Glomerular endothelial cell (primary cell): ENCODE measurements at places on chromosomes 4 and X.
A peak's percentile ranks its signal among the peaks of the same experiment; 100 is the strongest.

DNA sequence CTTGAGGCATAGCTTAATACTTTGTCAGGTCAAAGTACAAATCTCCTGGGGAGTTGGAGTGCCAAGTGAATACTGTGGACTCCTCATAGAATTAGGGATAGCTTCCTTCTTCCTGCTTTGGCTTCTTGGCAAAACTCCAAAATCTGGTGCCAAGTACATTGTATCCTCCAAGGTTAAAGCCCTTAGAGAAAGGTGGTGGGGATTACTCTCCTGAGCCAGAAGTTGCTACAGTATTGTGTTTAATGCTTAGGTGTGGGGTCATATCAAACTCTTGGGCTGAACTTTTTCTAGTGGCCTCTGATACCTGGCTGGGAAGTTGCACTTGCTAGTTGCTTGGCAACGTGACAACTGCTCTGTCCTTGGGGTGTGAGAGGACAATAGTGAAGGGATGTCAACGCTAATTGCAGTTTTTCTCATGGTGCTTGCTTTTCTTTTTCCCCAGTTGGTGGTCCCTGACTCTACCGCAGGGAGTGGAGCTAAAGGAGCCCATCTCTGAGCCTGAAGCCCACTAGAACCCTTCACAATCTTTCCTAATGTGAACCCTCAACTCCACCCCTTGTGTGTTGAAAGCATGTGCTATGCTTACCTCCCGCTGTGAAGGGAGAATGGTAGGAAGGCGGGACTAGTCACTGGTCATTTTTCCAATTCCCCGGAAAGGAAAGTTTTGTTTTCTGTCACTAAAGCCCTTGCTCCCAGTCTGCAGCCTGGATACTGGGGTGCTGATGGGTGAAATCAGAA is 35.5 kb downstream of the DLG3 start:
- no peak for DNase-seq

- DNase-seq: no peak
These were observed 104.5 kb upstream of the MAOA start for GRCh38 chrX:43551590-43551989.

- no peak for DNase-seq
These were observed 5.1 kb downstream of the RHOH start for GRCh38 chr4:40201898-40202297.

- DNase-seq: peak; percentile 79
These were observed 23.1 kb upstream of the CAMK2D start for GRCh38 chr4:113784497-113785250.

DNA sequence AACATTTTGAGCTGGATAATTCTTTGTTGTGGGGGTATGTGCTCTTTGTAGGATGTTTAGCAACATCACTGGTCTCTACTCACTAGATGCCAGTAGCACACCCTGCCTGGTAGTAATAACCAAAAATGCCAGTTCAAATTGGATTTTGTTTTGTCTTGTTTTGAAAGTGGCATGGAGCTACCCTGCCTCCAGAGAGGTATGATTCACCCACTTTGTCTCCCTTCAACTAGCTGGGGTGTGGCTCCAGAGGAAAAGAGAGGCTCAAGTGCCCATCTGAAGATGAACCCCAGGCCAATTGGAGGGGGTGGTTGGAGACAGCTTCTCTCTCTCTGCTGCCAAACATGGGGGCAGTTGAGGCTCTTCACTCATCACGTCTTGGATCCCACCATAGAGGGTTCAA is 34.5 kb downstream of the NIPAL1 start:
- no peak for DNase-seq

- DNase-seq: no peak
These were observed 318.4 kb downstream of the DHX15 start for GRCh38 chr4:24265989-24266388.
